ENCODE measurements at places on chromosomes 5 and 9.

DNA sequence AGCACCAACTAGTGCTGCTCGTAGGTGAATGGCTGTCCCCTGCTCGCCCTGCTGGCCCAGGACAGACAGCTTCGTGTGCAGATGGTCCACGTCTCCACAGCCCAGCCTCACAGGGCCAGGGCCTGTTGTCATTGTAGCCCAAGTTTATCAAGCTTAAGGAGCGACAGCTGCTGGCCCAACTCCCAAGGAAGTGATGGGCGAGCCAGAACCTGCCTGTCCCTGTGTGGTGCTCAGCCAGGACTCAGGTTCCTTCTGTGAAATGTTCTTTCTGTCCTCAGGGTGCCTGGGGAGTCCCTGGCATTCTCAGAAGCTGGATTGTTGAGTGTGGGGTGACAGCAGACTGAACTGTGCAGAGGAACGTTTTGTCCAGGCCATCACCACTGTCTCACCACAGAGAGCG, 16.4 kb downstream of the TRIP13 start:
- no peak for DNase-seq

DNA sequence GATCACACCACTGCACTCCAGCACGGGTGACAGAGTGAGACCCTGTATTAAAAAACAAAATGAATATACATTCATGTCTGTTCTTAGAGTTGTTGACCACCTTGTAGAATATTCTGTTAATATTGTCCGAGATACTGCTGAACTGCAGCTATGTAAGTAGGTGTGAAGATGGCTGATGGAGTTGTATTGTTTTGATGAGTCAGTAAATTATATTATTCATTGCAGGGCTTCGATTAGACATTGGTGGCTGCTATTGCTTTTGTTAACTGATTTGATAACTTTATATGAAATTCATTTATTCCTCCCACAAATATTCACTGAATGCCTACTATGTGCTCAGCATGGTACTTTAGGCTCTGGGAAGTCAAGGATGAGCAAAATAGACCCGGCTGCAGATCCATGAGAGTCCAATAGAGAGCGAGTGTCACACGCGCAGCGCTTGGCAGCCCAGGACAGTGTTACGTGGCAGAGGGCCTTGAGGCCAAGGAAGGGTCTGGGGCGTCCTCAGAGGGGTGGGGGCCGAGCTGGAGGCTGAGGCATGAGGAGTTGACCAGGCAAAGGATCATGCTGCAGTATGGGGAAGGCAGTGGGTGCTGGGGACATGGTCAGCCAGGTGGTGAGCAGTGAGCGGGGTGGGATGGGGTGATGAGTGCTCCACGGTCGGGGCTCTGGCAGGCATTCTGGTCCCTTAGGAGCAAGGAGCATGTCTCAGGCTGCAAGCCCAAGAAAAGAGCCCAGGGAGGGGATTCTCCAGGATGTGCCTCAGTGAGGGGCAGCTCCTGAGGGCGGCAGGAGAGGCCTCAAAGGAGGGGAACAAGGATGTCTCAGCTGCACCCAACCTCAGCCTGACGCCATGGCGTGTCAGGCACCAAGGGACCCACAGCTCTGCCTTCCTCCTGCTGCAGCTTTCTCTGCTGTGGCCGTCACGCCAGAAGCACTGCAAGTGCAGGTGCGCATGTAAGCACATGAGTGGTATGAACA, 243.5 kb downstream of the GADD45G start:
- no peak for DNase-seq

- DNase-seq = peak; percentile 87
Observed at GRCh38 chr5:139696894-139697658, 48.9 kb downstream of the CXXC5 start.

DNA sequence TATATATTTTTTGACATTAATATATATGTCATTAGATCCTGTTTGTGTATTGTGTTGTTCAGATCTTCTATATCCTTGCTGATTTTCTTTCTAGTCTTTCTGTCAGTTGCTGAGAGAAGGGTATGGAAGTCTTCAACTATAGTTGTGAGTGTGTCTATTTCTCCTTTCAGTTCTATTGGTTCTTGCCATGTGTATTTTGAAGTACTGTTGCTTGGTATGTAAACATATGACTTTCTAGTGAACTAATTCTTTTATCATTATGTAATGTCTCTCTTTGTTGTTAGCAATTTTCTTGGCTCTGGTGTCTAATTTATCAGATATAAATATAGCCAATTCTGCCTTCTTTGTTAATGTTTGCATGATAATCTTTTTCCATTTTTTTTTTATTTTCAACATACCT, 84.3 kb upstream of the CAST start:
- DNase-seq = no peak

DNA sequence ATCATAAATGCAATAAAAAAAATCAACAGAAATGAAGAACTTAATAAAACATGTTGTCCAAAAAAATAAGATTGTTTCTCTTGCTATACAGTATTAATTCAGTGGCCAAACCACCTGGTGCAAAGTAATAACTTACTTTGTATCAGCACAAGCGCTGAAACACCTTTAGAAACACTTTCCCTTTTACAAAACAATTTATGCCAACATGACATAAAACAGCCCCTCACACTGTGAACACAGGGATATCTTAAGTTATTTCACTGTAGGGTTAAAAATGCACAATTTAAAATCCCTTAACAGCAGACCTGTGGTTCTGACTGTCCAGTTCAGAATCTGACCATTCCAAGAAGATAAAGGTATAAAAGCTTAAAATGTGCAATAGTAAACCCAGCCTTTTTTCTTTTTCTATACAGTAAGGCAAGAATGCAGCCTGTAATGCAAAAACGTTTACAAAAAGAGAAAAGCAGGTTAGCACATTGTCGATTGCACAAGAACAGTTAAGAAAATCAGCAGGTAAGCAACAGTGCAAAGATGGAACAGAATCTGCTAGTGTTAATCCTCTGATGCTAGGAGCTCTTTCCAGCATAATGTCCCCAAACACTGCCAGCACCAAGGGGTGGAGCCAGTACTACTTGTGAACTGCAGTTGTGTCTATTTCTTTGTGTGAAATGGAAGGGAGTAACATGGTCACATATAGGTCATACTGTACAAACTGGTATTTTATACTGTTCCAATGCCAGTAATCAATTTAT, 21.6 kb downstream of the RAB14 start:
- DNase-seq = no peak

DNA sequence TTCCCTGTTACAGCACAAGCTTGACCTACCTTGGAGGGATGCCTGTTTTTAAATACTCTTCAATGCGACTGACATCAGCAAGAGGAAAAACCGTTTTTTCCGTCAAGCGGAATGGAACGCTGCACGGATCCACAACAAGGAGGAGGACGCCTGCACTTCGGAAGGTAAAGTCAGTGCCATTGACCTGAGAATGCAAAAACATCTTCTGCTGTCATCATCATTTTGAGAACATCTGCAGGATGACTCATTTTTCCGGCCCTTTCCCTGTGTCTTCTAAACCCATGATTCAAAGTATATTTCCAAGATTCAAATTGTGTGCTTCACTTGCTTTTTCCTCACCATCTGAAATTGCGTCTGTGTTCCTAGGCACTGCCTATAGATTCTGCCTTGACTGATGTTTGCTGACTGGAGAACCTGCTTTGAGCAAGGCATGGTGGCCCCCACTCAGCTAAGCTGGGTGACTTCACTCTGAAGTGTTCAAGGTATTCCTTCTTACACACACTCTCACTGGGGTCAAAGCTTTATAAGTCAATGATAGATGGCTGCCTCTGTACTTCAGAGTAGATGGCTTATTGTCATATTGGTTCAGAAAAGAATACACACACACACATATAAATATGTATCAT, 78.1 kb downstream of the CEMIP2 start:
- no peak for DNase-seq

- DNase-seq = no peak
Observed at GRCh38 chr5:2856206-2856605, 104.7 kb upstream of the IRX2 start.

GRCh38 chr9:22216730-22217172, 207.6 kb upstream of the CDKN2B start:
- no peak for DNase-seq

GRCh38 chr5:68834491-68834981, 259.3 kb upstream of the SLC30A5 start:
- no peak for DNase-seq

DNA sequence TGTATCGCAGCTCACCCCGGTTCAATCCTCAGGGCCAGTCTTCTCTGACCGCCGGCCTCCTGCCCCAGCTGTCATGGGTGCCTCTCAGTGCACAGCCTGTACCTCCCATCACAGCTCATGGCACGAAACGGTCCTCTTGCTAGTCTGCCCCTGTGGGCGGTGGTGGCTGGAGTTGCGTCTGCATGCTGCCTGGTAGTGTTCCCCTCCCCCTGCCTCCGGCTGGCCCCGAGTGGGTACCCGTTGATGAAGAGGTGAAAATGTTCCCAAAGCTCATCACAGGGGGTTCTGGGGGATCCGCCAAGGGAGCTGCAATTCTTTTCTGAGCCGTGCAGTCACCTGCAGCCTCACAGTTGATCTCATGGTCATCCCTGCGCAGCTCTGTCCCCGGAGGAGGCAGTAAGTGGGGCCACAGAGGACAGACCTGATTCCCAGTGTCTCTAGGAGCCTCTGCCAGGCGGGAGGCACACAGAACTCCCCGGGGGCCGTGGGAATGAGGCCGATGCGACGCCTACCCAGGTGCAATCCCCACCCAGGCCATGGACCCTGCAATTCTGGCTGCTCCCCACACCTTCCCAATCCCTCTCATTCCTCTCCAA, 34.7 kb upstream of the FIBCD1 start:
- DNase-seq = no peak

GRCh38 chr9:73327149-73327548, 175.5 kb downstream of the ANXA1 start:
- no peak for DNase-seq

DNA sequence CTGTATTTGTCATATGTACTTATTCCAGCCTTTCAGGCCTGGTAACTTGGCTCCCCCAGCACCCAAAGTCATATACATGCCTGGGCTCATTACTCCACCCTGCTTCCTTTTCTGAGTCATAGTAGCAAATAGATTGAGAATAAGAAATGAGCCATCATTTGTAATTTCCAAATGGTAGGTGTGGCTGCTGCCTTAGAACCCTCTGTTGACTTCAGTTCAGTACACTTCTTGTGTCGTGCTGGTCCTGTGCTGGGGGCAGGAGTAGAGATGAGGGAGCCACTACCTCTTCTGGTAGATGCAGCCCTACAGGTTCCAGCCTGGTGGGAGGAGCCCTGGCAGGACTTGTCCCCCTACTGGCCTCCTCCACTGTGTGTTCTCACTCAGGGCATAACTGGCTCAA, 11.1 kb downstream of the GM2A start:
- no peak for DNase-seq

GRCh38 chr5:139975306-139975705, 67.8 kb downstream of the NRG2 start:
- DNase-seq = no peak

GRCh38 chr9:38180656-38181055, 111.6 kb upstream of the SHB start:
- no peak for DNase-seq

- DNase-seq = no peak
Observed at GRCh38 chr5:95102080-95102479, 182.8 kb downstream of the MCTP1 start.

DNA sequence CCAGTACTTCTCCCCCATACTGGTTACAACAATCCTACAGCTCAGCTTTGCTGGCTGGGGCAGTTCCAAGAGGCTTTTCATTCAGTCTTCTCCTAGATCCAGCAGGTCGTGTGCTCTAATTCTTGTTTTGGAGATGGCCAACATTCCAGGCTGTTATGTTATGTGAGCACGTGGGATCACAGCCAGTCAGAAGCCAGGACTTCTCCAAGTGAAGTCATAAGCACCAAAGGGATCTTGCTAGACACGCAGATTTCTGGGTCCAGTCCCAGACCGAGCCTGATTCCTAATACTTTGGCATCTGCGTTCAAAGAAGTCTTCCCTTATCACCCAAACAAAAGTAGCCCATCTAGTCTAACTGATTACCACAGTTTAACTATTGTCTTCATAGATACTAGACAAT, 1.4 kb upstream of the LARP1 start:
- peak; percentile 85 for DNase-seq

DNA sequence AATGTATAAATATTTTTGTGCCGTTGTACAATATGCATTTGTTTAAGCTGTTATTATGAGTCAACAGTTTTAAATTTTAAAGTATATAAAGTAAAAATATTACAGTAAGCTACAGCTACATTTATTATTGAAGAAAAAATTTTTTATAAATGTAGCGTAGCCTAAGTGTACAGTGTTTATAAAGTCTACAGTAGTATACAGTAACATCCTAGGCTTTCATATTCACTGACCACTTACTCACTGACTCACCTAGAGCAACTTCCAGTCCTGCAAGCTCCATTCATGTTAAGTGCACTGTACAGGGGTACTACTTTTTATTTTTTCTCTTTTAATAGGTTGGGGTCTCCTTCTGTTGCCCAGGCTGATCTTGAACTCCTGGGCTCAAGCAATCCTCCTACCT, 30.6 kb downstream of the SIL1 start:
- no peak for DNase-seq

GRCh38 chr5:74342948-74343682, 297.4 kb downstream of the ENC1 start:
- no peak for DNase-seq

DNA sequence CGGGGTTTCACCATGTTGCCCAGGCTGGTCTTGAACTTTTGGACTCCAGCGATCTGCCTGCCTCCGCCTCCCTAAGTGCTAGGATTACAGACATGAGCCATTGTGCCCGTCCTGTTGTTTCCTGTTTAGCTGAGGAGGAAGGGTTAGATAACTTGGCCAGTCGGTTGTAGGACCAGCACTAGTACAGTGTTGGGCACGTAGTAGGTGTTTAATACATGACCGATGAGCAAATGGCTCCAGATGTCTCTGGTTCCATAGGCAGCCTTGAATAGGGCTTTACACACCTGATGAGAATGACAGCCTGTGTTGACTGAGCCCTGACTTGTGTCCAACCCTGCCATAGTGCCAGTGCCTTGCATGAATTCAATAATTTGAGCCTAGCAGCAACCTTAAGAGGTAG, 1.8 kb downstream of the EHMT1 start:
- DNase-seq = no peak

Measured in ovary (tissue), 10 donors.